ENCODE measurements at places on chromosomes 1 and 21. TPM values are rescaled to one million over a fixed set of nuclear protein-coding genes. Genes with fewer than 3 reads are reported as not detected.

APCS gene
- total RNA-seq: not detected

SH2D1B gene
- not detected for total RNA-seq

CSF3R gene
- not detected for total RNA-seq

TMEM200B gene
- 10.6 TPM for total RNA-seq

Measured in osteoblast (primary cell).